NCI-H187 treated with DMSO at 0.1 percent for 48 hours (cell line): ENCODE measurements at places on chromosomes 7 and 10.

GRCh38 chr7:5773661-5774086, 7.8 kb downstream of the RNF216 start:
- no peak for DNase-seq

DNA sequence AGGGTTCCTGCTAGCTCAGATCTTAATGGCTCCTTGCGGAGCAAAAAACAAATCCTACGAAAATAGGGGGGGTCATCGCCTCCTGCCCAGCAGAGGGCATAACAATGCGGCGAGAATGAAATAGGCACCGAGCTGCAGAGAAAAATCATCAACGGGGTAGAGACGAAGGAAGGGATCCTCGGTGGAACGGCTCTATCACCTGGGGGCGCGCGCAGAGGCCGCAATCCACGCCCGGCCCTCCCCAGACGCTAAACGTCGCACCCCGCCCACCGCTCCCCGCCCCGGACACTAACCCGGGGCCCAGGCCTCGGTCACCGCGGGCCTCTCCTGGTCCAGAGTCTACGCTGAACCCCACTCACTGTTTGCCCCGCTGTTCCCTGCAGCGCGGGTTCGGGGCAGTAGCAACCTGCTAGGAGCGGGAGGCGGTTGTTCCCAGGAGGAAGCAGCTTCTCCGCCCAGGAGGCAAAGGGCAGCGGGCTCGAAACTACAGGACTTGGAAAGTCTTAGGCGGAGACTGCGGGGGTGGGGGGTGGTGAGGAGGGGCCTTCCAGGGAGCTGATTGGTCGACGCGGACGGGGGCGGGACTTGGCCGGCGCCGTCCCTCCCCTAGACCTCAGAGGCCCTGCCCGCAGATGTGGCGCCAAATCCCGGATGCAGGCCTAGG, at the start of gene TCAF1:
Gene TCAF1 (minus strand): TSS at position 509 of the 664 bp plus-strand sequence. CDS start 25,568 bp downstream, outside the sequence.
- peak; percentile 47 for DNase-seq

DNA sequence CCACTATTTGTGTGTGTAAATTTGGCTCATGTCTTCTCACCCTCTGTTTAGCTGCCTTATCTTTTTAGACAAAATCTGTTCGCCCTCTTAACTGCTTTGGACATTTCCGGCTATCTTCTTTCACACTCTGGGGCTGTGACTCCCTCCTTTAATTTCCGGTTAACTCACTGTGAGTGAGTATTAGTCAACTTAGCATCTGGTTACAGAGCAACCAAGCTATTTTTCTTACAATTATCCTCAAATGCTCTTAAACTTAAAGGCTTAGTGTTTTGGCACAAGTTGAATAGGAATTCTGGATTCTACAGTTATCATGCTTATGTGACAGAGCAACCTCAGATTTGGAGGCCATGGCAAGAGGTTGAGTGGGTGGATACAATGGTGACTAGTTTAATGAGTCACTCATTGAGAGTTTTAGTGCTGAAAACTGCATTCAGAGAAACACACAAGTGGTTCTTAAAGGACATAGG, 177.6 kb upstream of the SEMA3A start:
- no peak for DNase-seq

GRCh38 chr10:113292086-113292485, 260.8 kb upstream of the HABP2 start:
- DNase-seq = no peak

GRCh38 chr10:11716686-11717085, 25.5 kb upstream of the ECHDC3 start:
- DNase-seq = no peak

DNA sequence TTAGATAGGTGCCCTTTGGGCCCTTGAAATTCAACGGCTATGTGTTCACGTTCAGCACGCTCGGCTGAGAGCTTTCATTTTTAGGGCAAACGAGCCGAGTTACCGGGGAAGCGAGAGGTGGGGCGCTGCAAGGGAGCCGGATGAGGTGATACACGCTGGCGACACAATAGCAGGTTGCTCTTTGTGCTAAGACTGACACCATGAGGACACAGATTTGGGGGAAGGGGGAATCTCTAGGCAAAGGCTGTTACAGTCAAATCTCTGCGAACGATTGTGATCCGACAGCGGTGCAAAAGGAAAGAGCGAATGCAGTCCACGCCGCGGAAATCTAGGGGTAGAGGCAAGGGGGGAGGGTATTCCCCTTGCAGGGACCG, 667 bp downstream of the KLLN start:
- no peak for DNase-seq

DNA sequence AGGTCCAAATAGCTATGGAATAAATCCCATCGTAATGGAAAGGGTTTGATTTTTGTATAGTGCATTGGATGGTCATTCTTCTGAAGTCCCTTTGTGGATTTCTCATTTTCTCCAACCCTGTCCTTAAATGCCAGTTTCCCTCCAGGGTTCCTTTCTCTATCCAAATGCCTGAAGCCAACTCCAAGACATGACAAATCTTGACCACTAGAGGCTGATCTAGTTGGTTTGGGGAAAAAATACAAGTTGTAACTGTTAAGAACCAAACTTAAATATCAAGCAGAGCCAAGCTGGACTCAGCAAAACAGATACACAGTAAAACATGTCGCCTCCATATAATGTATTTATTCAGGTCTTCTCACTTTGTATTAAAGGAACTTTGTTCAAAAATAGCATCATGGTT, 28.7 kb downstream of the FRMD4A start:
- no peak for DNase-seq

DNA sequence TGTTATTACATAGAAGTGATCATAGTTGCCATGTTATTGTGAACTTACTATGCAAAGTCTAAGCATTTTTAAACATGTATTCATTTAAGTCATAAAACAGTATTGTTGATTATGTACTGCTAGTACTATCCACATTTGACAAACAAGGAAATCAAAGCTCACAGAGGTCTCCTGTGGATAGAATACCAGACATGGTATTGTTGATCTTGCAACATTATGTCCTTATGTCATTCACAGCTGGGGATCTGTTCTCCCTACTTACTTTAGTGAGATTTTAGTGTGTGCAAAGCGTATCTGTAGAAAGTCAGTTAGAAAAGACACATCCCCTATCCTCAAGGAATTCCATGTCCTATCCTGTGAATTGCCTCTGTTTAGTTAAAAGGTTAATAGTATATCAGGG, 106.1 kb downstream of the SND1 start:
- DNase-seq = no peak

GRCh38 chr10:111756217-111757061, 427.1 kb downstream of the GPAM start:
- DNase-seq = no peak

DNA sequence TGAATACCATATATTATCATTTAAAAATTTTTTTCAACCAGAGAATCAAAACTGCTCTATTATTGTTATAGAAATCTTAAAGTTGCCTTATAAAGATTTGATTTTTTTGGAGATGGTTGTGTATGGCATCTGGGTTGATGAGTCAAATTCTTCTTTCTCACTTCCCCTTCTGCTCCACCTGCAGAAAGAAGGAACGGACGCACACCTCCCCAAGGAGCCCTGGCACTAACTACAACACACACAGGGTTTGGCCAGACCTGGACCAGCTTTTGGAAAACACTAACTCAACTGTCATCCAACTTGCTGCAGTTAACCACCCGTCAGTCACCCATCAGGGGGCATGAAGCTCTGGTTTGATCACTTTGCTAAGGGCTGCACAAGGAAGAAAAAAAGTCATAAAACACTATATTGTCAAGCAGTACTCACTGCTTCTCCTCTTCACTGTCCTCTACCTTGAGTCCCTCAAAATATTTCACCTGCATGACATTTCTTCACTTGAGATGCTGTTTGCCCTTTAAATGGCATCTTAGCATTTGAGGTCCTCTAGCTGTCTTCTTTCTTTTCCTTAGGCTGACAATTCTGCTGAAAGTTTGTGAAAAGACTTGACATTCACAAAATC, 266.7 kb upstream of the PHF14 start:
- DNase-seq = no peak

- no peak for DNase-seq
These were observed 55.6 kb upstream of the KMT2E start for GRCh38 chr7:104958371-104958865.

GRCh38 chr7:114910787-114911186, 11.1 kb upstream of the MDFIC start:
- no peak for DNase-seq

- no peak for DNase-seq
These were observed 30.9 kb upstream of the CREB3L2 start for GRCh38 chr7:138032770-138033169.

GRCh38 chr7:962401-963081, 8.1 kb upstream of the ADAP1 start:
- no peak for DNase-seq

- DNase-seq = no peak
These were observed 4.5 kb upstream of the EEPD1 start for GRCh38 chr7:36148422-36149065.

- DNase-seq = no peak
These were observed 272.3 kb downstream of the TRIL start for GRCh38 chr7:28685644-28686417.

DNA sequence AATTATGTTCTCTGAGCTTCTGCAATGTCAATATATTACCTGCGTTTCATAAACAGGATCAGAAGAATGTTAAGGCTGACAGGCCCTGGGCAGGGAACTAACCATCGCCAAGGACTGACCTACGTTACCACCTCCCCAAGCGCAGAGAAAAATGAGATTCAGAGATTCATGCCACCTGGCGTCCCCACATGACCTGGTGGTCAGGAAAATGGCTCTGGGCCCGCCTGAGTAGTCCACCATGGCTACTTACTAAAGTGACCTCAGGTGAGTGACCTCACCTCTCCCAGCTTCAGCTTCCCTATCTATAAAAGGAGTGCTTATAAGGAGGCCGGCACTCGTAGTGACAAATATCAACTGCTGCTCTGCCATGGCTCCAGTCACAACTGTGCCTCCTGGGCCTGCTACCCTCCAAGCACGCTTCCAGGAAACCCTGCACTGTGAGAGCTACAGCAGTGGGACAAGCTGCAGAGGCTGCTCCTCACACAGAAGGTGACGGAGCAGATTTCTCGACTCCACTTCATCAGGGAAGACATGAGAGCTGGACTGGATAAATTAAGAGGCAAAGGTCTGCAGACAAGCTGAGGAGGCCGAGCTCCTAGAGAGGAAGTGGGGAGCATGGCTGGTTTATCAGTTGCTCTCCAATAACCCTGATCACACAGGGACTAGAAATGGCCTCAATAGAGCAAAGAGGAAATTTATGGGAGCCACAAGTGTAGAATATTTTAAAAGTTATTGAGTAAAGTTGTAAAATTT, 103.0 kb downstream of the RNF216 start:
- no peak for DNase-seq

GRCh38 chr7:119999738-120000475, 273.1 kb upstream of the KCND2 start:
- DNase-seq = no peak

- no peak for DNase-seq
These were observed 51.9 kb downstream of the AOC1 start for GRCh38 chr7:150904011-150904909.

- no peak for DNase-seq
These were observed 3.0 kb upstream of the PRSS1 start for GRCh38 chr7:142746264-142746663.

- no peak for DNase-seq
These were observed 32.2 kb upstream of the COL13A1 start for GRCh38 chr10:69769395-69769992.

DNA sequence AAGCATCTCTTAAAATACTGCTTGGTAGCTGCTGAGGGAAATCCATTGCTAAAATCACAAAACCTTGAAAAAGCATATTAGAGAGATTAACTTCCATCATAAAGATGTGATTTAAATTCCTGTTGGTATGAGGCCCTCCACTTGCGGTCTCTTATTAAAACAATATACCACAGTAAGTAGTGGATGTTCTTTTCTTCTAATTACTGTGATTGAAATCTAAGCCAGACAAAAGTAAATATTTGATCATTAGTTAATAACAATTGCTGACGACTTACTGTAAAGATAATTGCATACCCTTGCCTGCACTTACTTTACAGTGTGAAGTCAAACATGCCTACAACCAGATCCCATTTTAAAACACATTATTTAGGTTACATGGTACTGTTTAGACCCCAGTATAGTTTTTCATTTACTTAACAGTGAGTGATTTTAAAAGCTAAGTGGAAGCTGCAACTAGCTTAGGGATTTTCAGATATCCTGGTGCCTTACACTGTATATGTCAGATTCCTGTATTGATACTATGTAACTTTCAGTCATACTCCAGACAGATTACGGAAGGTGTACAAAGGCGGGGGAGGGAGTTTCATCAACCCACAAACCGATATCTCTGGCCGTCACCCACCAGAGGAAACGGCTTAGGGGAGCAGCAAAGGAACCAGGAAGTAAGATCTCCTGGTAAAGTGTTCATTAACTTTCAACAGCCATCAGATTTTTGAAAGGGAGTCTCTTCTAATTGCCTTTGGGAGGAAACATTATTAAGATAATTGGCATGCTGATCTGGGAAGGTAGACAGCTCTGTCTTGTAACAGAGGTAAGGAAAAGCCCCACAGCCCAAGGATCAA, 986 bp downstream of the NRP1 start:
- no peak for DNase-seq

- DNase-seq = no peak
These were observed 284.2 kb downstream of the HPSE2 start for GRCh38 chr10:98951269-98952000.

DNA sequence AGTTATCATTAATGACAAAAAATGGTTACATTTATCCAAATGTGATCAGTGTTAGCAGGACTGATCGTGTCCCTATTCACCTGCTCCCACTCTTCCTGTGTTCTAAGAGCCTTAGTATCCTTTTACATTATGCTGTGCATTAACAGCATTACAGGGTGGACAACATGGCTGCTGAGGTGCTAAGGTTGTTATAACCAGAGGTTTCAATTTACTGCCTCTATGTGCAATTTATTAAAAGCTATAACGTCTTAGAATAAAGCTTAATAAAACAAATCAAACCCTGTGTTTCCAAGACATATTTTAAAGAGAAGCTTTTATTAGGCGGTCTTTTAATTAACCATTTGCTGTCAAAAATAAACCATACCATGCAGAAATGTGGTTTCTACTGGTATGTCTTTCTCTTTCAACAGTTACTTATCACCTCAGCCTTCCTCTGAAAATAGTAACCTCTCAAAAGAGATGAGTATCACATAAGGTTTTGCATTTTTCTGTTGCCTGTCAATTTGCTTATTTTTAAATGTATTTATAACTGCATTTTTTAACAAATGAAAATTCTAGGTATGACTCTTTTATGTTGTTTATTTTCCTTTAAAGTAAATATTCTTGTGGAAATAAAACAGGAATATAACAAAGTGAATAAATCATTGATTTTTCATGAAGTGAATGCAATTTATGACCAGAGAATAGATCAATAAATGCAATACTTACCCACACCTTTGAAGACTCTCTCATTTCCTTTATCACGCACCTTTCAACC, 849.8 kb upstream of the SORCS1 start:
- no peak for DNase-seq

DNA sequence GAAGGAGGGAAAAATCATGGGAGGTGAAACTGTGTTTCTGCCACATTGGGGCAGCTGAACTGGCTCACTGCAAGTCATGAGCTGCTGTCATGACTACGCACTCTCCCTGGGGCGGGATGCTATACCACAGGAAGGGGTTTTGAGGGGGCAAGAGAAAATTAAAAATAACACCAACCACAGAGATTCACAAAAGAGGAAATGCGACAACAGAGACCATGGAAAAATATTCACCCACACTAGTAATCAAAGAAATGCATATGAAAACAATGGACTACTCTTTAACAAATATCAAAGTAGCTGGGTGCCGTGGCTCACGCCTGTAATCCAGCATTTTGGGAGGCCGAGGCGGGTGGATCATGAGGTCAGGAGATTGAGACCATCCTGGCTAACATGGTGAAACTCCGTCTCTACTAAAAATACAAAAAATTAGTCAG, 65.2 kb upstream of the TM9SF3 start:
- no peak for DNase-seq
